ENCODE measurements at places on chromosomes 4 and X.

- DNase-seq, result no peak
Observed at GRCh38 chr4:47334652-47335051, 128.8 kb downstream of the COMMD8 start.

- no peak for DNase-seq
Observed at GRCh38 chrX:154046031-154046781, 26.5 kb upstream of the IRAK1 start.

GRCh38 chrX:74344280-74344622, 40.3 kb downstream of the ZCCHC13 start:
- DNase-seq, result no peak

GRCh38 chr4:145200366-145200765, 20.0 kb upstream of the OTUD4 start:
- no peak for DNase-seq

GRCh38 chrX:44529310-44529709, 13.3 kb downstream of the FUNDC1 start:
- no peak for DNase-seq

DNA sequence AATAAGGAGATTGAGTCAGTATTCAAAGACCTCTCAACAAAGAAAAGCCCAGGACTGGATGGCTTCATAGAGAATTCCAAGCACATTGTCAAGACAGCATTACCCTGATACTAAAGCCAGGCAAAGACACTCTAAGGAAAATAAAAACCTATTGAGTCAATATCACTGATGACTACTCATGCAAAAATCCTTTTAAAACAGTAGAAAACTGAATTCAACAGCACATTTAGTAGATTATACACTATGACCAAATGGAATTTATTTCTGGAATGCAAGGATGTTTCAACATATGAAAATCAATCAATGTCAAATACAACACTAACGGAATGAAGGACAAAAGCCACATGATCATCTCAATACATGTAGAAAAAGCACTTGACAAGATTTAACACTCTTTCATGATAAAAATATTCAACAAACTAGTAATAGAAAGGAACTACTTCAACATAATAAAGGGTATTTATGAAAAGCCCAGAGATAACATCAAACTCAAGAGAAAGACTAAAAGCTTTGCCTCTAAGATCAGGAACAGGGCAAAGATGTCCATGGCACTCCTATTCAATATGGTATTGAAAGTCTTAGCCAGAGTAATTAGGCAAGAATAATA, 633.3 kb downstream of the ANKRD50 start:
- no peak for DNase-seq

DNA sequence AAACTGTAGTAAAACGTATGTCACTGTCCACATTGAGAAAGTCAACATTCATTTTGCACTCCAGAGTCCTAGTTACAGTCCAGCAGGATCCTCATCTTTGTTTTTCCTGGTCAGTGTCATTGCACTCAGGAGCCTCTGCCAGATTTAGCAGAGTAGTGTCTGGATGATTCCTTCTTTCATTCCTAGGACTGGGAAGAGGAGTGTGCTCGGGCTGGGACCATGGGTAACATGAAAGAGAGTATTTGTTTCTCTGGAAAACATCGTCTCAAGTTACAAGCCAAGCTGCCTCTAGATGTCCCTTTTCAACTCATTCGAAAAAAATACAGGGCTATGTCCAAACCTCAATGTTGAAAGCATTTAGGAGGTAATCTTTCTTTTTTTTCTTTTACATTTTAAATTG, 69.9 kb upstream of the TNIP3 start:
- DNase-seq, result no peak

- no peak for DNase-seq
Observed at GRCh38 chr4:70936200-70936787, 34.1 kb downstream of the MOB1B start.

DNA sequence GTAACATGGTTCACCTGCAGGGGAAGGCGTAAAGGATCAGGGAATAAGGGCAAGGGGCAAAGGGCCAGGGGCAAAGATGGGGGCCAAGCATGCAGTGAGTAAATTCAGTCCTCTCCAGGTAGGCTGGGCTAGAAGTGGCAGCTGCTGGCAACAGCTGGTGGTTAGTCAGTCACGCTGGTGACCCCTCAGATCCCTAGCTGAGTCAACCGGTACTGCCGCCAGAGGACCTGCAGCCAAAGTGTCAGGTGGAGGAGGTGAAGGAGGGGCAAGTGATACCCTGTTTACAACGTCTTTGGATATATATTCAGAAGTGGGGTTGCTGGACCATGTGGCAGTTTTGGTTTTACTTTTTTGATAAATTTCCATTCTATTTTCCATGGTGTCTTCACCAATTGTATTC, 24.6 kb upstream of the NAP1L2 start:
- no peak for DNase-seq

GRCh38 chr4:44646151-44646550, 5.3 kb downstream of the YIPF7 start:
- DNase-seq, result no peak

DNA sequence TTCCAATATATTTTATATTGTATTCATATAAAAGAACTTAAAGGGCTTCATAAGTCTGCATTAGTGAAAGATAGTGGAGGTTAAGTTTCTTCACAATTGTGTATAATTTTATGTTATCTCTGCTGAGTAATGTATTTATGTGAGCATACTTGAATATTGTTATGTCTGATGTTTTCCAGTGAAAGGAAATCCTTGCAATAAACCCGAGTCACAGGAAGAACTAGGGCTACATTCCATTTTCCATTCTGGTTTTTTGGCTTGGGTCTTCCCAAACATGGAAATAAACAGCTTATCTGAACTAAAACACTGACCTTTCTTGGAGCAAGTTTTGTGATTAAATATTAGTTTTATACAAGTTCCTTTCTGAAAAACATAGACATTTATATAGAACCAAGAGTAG, 231.3 kb upstream of the GPRIN3 start:
- DNase-seq, result no peak

- DNase-seq, result no peak
Observed at GRCh38 chrX:19611636-19612376, 96.5 kb upstream of the MAP3K15 start.

GRCh38 chr4:56828784-56829535, 7.5 kb upstream of the SPINK2 start:
- DNase-seq, result no peak

DNA sequence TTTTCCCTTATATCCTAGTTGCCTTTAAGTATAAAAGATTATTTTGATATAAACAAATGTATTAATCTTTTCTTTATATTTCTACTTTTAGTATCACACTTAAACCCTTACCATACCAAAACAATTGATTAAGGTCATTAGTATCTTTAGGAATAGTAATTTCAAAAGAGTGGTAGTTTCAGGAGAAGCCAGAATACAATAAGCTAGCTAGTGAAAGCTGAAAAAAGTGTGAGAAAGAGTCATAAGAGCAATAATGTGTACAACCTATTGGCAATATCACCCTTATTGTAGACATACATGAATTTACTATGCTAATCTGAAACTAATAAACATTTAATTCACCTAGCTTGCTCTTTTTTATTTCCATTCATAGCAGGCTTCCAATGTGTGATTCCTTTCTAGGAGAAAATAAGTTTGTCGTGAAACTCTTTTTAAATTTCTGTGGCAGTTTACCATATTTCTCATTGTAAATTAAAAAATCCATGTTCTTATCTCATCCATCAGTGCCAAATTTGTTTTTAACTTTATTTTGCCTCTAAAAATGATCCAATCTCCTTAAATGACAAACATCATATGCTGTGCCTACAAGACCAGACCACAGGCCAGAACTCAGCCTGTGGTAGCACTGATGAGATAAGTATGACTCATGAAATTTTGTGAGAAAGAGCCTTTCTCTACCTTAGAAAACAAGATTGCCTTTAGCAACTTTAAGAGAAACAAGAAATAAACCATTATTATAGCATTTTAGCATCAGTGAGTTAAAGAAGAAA, 8.1 kb downstream of the NEK1 start:
- no peak for DNase-seq

DNA sequence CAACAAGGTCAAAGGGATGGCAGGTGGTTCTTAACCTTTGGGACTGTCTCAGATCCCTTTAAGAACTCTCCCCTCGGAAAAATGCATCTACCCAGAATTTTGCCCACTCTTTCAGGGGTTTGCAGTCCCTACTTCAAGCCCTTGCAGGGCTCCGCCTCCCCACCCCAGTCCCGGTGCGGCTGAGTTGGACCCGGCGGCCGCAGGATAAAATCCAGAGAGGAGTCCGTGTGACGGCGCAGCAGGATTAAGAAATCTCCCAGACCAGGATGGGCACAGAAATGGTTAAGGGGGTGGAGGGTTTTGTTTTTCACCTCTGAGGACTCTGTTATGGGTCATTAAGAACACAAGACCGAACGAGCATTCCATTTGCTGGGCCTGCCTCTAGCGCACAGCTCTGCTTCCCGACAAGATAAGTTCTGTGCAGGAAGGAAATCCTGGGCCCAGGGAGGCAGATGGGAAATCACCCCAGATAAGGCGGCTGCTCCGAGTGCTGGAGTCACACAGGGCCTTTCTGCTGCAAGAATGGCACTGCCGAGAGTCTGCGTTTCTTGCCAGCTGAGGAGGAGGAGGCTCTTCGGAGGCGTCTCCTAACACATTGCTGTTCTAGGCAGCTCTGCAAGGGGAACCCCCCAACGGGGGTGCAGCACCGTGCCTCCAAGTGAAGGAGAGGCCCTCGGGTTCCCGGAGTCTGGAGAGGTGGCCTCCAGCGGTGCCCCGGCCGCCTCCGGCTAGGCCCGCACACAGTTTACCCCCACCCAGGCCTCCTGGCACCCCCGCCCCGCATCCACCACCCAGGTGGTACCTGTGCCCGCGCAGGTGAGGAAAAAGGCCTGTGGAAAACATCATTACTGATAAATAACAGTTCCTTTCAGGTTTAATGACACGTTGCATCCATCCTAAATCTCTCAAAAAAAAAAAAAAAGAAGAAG, 277.6 kb downstream of the BCOR start:
- no peak for DNase-seq

DNA sequence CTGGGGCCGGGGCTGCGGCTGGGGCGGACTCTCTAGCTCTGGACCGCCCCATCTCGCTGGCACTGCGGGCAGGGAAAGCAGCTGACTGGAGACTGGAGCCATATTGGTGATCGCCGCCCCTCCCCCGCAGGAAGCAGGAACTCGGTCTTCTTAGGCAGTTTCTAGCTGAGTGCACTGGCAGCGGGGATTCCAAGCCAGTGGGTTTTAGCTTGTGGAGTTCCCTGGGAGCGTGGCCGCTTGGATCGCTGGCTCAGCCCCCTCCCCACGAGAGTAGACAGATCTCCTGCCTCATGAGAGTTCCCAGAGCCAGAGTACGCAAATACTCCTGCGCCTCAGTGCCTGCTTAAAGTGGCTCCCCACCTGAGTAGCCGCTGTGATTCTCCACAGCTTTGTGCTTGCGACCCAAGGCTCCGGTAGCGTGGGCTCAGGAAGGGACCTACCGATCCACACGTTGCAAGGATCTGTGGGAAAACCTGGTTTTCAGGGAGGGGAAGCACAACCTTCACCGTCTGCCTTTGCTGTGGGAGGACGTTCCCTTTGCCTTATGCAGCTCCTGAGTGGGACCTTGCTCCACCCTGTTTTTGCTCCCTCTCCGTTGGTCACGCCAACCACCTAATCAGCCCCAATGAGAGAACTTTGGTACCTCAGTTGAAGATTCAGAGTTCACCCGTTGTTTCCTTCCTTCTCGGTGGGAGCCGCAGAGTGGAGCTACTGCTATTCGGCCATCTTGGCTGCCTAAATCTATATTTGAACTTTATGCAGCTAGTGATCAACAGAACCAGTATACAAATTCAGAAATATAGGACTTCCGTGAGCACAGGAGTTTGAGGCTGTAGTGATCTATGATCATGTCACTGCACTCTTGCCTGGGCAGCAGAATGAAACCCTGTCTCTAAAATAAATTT, 803.9 kb upstream of the PCDH10 start:
- no peak for DNase-seq

- no peak for DNase-seq
Observed at GRCh38 chr4:162912482-162912881, 254.2 kb downstream of the NAF1 start.

DNA sequence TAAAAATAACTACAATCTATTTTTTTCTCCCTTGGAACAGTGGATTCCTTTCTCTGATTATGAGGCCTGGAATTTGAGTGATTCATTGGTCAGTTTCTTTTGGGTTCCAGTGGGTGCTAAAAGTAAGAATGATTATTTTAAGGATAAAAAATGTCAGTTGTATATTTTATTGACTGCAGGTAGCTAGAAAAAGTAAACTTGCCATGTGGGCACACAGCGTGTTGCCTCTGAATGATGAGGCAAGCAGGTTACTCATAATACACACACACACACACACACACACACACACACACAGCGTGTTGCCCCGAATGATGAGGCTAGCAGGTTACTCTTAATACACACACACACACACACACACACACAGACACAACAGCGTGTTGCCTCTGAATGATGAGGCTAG, 13.8 kb downstream of the GALNT7 start:
- no peak for DNase-seq

DNA sequence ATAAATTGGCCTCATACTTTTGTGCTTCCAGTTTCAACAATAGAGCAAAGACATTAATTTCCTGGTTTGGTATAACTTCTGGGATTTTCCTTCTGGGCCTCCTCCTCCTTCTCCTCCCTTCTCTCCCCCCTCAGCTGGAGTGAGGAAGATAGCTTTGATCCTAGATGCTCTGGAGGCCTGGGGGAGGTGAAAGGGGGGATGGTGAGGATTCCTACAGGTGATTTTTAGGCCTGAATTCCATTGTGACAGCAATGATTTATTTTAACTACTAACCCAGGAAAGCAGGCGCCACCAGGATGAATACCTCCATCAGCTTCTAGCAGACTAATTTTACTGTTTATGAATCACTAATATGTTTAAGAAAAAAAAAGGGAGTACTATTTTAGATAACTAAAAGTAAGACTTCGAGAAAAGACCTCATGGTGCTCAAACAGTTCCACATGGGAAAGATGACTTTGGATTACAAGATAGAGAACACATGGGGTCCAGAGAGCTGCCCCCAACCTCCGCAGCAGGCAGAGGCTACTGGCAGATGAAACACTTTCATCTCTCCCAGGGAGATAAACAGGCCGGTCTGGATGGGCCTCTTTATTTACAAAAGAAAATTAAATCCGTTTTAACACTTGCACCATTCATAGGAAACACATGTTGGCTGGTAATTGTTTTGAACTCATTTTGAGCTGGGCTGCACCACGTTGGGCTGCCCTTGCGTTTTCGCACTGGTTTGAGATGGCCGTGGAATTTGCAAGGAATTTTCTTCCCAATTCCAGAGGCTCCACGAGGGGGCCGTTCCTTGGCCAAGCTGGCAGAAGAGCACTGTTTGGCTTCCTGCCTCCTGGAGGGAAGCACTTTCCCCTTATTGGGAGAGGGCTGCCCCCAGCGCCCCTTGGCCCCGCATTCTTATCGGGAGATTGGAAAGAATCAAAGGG, 125.1 kb upstream of the STX18 start:
- DNase-seq, result no peak
